ENCODE measurements at places on chromosomes 2 and 18.

DNA sequence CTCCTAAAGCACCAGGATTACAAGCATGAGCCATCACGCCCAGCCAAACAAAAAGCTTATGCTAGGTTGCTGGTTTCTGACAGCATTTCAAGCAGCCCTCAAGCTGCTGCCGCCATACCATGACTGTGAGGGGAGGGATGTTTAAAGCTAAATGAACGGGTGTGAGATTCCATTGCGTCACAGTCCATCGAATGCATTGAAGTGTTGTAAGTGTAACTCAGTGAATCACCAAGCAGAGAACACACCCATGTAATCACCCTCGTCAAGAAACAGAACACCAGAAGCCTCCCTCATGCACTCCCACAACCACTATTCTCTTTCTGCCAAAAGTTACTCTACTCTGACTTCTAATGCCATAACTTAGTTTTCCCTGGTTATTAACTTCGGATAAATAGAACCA, 32.8 kb upstream of the MC5R start:
- DNase-seq, result no peak

- no peak for DNase-seq
These were observed 89.6 kb downstream of the ITGB1BP1 start for GRCh38 chr2:9333591-9334171.

DNA sequence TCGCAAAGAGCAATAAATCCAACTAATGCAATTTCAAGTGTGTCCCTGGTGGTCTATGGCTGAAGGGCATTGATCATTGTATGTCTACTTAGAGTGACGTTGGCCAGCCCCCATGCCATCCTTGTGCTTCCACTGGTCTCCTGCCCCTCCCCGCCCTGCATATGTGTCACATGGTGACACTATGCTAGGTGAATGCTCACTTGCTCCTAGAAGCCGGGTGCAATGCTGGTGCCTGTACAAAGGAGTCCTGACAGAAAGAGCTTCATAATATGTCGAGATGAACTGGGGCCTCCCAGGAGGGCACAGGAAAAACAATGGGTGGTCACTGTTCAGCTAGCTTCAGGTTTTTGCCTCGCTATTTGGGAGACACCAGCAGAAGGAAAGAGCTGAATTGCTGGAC, 5.9 kb upstream of the TRABD2A start:
- DNase-seq, result no peak

DNA sequence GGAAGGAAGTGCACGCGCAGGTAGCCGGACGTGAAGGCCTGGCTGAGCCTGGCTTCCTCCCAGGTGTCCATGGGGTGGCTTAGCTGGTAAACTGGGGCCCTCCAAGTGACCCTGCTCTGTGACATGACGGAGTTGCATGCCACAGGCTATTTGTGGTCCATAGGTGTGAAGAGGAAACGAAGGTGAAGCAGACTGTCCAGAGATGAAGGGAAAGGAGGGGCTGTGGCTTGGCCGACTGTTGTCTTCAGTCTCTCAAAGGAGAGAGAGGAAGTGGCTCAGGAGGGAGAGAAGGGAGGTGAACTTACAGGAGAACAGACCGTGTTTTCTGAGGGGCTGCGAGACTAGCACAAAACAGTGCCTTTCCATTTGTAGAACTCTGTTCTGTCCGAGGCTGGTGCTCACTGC, 19.3 kb downstream of the INPP5D start:
- DNase-seq, result no peak

DNA sequence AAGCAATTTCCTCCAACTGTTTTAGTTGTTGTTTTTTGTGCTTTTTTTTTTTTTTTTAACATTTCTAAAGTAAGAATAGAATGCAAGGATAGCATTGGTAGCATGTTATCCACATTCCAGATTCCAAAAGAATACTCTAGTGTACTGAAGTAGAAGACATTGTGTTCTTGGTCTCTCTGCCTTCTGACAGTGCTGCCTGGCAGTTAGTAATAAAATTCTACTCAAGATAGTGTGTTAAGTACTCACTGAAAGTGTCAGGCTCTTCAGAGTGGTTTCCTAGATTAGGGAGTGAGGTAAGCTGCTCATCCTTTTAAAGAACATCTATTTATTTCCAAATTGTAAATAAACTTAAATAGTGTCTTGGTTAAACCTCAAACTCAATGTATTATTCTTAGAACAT, 253.7 kb downstream of the HNMT start:
- DNase-seq, result no peak
